Natural killer cell (primary cell): ENCODE measurements at places on chromosomes 16 and 17. TPM values are rescaled to one million over a fixed set of nuclear protein-coding genes. Genes with fewer than 3 reads are reported as not detected.
A peak's percentile ranks its signal among the peaks of the same experiment; 100 is the strongest.

- no peak for DNase-seq
Measured at GRCh38 chr16:11010575-11011221, 66.3 kb downstream of the CLEC16A start.

Gene ZG16B
- total RNA-seq, result 1.1 TPM

DNA sequence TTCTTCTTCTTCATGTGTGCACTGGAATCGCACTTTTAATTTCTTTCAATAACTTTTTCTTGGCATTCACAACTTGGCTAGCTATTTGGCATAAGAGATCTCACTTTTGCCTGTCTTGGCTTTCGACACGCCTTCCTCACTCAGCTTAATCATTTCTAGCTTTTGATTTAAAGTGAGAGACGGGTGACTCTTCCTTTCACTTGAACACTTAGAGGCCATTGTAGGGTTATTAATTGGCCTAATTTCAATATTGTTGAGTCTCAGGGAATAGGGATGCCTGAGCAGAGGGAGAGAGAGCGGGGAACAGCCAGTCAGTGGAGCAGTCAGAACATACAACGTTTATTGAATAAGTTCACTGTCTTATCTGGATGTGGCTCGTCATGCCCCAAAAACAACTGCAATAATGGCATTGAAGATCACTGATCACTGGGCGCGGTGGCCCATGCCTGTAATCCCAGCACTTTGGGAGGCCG, 200.3 kb downstream of the SEC14L1 start:
- no peak for DNase-seq

DNA sequence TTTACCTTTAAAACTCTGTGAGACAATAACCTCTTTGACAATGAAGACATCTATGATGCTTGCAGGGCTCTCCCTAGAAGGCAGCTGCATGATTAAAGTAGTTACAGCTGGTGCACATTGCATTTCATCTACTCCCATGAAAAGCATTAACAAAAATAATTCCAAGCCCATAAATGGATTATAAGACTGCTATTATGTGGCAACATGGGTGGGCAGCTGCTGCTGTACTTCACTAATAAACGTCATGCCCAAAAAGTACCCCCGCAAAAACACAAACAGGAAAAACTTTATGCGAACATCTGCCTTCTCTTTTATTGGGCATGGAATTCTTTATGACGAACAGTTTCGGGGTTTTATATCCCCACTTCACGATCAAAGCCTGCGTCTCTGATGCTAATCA, 224.9 kb downstream of the CA10 start:
- DNase-seq, result no peak

DNA sequence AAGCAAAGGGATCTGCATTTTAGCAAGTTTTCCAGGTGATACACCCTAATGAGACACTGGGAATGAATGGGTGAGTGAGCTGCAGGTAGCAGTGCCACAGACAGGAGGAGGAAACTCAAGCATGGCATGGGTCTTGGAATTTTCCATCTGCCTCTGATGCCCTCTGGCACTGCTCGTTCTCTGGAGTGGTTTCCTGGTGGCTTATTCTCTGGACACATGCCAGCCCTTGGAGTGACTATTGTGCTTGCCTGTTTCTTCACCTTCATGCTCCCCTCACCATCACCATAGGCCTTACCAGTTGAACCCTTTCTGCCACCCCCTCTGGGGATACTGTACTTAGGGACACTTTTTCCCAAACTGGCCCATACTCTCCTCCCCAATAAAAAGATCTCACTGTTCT, 1.6 kb downstream of the COASY start:
- no peak for DNase-seq

- no peak for DNase-seq
Measured at GRCh38 chr17:41813152-41813680, 412 bp downstream of the FKBP10 start.

Gene CDRT15L2
- not detected for total RNA-seq

DNA sequence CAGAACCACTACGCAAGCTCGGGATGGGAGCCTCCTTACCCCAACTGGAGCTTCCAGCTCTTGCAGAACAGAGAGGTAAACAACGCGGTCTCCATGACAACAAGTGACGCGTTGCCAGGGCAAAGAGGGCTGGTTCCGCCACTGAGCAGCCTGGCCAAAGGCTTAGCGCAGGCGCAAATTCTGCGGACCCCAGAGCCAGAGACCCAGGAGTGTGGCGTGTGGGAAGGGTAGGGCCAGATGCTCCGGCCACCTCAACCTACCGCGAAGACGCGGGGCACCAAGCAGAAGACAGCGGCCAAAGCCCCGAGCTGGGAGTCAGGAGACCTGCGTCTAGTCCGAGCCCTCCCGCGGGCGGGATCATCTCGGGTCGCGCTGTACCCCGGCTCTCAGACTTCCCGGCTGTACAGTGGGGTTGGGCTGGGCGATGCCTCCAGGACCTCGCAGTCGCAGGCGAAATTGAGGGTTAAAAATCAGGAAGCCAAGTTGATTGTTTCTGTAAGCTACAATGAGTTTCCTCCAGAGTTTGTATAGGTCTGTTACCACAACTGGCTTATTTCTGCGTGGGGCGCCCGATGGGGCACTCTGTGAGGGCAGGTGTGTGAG, at the start of gene TEKT1:
Gene TEKT1 (minus strand): TSS at position 69 of the 603 bp plus-strand sequence. CDS start 1,353 bp downstream, outside the sequence.
- DNase-seq, result peak; percentile 71

DNA sequence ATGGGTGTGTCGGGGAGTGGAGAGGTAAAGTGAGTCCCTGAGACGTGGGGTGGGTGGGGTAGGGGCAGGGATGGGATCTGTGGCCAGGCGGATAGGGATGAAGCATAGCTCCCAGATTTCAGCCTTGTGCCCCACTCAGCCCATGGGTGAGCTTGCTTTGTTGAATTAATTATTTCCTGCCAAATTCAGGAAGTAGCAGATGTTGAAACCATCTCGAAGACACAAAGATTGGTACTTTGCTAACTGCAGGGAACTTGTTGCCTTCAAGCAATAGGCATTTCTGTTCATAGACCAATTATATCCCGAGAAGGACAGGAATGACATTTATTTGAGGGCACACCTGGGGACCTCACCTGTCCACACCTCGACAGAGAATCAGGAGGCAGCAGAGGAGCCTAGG, 11.0 kb upstream of the C16orf74 start:
- no peak for DNase-seq

DNA sequence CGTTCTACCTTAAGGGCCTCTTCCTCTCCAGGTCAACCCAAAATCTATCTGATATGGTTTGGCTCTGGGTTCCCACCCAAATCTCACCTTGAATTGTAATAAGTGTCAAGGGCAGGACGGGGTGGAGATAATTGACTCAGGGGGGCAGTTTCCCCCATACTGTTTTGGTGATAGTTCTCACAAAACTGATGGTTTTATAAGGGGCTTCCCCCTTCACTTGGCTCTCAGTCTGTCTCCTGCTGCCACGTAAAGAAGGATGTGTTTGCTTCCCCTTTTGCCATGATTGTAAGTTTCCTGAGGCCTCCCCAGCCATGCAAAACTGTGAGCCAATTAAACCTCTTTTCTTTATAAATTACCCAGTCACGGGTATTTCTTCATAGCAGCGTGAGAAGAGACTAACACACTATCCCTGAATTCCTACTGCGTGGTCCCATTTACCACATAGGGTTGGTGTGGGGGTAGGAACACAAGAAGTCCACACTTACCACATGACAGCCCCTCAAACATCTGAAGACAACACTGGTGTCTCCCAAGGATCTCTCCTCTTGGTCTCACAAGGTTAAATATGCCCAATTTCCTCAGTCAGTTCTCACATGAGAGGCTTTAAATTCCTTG, 8.2 kb downstream of the COTL1 start:
- no peak for DNase-seq

DNA sequence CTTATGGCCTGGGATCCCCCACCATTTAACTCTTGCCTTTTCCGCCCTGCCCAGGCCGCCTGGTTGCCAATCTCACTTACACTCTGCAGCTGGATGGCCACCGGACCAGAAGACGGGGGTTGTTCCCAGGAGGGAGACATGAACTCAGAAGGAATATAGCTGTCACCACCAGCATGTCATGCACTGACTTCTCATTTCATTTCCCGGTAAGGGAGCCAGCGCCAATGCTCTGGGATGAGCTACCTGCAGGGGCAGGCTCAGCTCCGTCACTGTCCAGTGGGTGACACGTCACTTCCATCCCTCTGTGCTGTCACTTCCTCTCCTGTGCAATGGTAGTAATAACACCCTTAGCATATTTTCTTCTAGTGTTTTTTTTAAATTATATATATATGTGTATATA, 26.7 kb downstream of the ITGAL start:
- DNase-seq, result no peak

Gene OR2C1
- total RNA-seq, result not detected

- no peak for DNase-seq
Measured at GRCh38 chr17:45677770-45678169, 106.3 kb upstream of the CRHR1 start.

DNA sequence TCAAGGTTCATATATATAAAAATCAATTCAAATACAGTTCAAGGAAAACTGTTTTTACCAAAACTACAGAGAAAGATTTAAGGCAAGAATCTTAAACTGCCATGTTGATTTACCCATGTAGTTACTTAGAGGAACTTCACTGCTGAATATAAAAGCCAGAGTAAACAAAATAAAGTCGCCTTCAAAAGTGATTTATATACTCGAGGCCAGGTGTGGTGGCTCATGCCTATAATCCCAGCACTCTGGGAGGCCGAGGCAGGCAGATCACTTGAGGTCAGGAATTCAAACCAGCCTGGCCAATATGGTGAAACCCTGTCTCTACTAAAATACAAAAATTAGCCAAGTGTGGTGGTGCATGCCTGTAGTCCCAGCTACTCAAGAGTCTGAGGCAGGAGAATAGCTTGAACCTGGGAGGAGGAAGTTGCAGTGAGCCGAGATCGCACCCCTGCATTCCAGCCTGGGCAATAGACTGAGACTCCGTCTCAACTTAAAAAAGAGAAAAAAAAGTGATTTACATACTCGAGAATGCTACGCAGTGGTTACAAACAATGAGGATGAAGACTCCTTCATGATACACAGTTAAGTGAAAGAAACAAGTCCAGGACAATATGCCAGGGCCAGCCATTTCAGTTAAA, 54.1 kb upstream of the CNEP1R1 start:
- no peak for DNase-seq

GRCh38 chr17:63398680-63399079, 47.4 kb downstream of the CYB561 start:
- DNase-seq, result no peak

DNA sequence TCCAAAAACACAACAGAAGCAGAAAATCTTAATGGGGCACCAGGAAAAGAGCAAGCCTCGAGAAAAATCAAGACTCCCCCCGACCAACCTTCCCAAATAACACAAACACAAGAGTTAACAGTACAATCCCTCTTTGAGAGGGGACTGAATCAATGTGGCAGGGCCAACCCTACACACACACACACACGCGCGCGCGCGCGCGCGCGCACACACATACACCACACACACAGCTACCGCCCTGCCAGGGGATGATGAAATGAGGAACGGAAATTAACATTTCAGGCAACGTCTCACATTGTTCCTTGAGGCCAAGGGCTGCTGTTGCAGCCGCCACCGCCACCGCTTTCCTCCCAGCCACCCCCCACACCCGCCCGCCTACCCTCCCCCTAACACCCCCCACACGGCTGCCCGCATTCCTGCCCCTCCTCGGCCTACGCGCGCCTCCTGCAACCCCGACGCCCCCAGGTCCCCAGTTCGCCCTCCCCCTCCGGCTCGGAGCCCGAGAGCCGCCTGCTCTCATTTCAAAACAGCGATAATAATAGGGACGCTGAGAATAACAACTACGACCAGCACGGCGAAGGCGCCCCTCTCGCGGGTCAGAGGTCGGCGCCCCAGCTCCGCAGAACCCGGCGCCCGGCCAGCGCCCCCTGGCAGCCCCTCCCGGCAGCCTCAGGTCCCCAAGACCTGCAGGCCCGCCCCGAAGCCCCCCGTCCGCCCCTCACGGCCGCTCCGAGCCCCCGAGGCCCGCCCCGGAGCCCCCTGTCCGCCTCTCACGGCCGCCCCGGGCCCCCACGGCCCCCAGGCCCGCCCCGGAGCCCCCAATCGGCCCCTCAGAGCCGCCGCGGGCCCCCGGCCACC, 1.1 kb downstream of the ANKRD11 start:
- DNase-seq, result peak; percentile 95

DNA sequence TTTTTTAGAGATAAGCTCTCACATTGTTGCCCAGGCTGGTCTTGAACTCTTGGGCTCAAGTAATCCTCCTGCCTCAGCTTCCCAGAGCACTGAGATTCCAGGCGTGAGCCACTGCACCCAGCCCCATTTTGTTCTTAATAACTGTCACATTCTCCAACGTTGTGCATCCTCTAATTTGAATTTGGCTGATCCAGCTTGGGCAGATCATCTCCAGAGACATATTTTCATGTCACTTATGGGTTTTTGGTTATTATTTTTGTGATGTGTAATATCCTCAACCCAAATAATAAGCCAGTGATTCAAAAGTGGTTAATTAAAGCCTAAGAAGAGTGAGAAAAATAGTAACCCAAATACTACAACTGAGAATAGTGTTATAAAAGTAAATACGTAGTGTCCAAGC, 16.2 kb upstream of the COL1A1 start:
- no peak for DNase-seq

Gene PRSS8
- total RNA-seq, result not detected

Gene CLEC3A
- total RNA-seq, result not detected

DNA sequence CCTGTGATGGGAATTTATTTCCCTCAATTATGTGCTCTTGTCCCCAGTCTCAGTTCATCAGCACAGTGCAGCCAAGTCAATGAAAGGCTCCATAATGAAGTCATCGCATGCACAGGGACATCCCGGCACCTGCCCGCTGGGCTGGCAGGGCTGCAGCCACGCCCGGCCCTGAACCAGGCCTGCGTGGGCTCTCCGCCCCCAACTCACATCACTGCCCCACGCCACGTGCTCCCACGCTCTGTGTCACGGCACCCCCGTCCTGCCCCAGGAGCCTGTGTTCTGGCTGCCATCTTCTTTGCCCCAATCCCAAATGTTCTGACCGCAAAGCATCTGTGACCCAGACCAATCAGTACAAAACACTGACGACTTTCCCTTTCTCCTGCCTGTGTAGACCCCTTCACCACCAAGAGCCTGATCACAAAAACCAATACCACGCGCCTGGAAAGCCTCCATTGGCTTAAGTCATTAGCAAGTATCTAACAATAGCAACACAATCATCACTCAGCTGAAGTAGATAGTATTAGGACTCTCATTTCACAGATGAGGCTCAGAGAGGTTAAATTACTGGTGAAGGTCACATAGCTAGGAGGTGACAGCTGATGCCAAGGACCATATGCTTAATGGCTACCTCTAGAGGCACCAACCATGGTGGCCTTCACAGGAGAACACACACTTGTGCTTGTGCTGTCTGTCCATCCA, 202.5 kb downstream of the ZFHX3 start:
- DNase-seq, result no peak
